ENCODE measurements at places on chromosomes 13 and 19. TPM values are rescaled to one million over a fixed set of nuclear protein-coding genes. Genes with fewer than 3 reads are reported as not detected.

The PPM1N gene
- total RNA-seq: 0.16 TPM

The ZNF586 gene
- 11.4 TPM for total RNA-seq

The POU4F1 gene
- total RNA-seq: not detected

The DKKL1 gene
- total RNA-seq: not detected

The SLC15A1 gene
- not detected for total RNA-seq

The B3GNT8 gene
- 1.8 TPM for total RNA-seq

The CCDC70 gene
- total RNA-seq: not detected
